ENCODE measurements at places on chromosomes 7 and 10. TPM values are rescaled to one million over a fixed set of nuclear protein-coding genes. Genes with fewer than 3 reads are reported as not detected.

MMP21 gene
- not detected for total RNA-seq

ANKRD22 gene
- 0.15 TPM for total RNA-seq

KIAA1217 gene
- total RNA-seq = 0.10 TPM

ZNF727 gene
- total RNA-seq = 0.17 TPM
